ENCODE measurements at places on chromosomes 2 and 18.

- no peak for DNase-seq
These were observed 67.3 kb upstream of the SPATS2L start for GRCh38 chr2:200239216-200239615.

DNA sequence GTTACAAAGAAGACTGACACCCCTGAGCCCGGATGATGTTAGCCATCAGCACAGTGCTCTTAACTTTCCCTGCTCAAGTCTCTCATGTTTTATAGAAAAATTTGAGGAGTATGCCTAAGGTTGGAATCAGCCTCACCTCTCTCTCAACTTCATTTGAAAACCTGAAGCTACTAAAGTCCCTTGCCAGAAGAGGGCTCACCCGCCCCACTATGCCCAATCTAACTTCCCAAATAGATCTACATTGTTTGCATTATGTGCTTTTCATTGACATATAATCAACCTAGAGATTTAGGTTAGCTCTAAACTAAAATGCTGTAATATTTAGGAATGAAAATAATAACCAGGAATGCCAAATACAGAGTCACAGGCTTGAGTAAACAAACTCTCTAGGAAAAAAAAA is 305.4 kb downstream of the NCKAP5 start:
- DNase-seq = no peak

DNA sequence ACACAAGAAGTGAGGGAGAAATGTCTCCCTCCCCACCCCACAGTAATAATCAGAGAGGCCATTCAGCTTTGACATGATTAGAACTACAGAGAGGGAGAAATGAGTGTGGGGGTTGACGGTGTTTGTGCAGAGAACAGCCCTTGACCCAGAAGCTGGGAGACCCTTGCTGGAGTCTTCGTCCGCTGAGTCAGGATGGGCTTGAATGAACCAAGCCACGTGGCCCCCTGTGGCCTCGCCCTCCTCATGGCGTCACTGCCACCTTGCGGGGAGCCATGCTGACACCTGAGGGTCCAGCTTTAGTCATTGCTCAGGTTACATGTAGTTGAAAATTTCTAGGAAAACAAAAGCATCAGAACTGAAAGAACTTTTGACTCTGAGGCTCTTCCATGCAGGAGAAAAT is 101.2 kb downstream of the DGKD start:
- DNase-seq = no peak

DNA sequence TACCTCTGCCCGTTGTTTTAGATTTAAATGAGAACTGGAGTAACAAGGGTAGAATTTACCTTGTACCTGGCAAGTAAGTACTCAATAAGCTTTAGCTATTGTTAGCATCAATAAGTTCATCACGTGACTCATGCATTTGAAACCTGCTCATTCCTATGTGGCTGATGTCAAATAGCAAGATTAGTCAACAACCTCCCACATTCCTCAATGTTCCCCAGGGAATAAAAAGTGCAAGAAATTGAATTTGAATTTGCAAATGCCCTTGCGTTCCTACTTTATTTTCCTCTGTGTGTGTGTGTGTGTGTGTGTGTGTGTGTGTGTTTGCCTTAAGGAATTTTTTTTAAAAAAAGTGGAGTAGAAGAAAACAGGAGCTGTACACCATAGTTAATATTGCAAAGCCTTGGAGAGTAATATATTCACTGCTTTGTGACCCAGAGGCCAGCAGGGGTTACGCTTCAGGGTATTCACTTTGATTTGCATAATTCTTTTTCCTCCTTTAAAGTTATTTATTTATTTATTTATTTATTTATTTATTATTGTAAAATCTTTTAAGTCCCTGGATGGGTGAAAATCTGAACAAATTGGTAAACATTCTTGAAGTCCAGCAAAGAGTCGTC is 43.9 kb upstream of the DNAH7 start:
- DNase-seq = no peak

DNA sequence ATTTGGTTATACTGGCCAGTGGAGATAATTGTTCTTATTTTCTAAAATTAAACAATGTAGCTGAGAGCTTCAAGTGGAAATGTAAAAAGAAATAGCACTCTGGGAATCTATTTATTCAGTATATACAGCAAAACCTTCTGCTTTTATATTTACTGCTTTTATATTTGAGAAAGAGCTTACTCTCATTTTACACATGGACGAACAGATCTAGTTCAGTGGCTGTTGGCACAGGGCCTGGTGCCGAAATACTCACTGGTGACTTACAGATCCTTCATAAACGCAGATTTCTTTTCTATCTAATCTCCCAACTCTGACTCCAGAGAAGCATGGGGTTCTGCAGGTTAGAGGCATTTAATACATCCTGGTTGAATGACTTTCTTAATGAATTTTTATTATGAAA is 266.2 kb downstream of the ASXL3 start:
- no peak for DNase-seq

DNA sequence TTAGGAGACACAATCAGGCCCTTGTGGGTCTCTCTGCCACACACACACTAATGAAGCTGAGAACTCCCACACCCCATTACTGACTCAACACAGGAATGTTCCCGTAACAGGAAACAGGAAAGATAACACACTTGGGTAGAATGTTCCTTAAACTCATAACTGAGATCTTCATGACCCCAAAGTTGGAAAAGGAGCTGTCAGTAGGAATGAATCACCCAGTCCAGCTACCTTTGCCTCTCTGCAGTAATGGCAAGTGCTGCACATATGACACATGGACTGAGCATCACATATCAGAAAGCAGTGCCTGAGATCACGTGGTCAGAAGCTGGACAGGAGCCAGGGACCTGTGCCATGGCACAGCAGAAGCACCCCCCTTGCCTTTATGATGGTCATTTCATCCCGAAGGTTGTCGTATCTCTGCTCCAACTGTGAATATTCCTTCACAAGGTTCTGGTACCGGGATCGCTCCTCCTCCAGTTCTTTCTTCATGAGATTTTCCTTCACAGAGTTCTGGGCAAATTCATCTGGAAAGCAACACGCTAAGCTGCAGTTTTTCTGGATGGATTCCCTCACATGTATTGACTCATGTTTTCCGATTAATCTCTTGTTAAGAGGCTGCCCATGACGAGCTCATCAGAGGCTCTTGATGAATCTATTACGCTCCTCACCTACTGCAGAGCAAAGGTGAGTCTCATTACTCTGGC is 65.4 kb upstream of the ACAA2 start:
- DNase-seq = no peak

- DNase-seq = no peak
These were observed 961.5 kb upstream of the ZEB2 start for GRCh38 chr2:145481334-145481922.

DNA sequence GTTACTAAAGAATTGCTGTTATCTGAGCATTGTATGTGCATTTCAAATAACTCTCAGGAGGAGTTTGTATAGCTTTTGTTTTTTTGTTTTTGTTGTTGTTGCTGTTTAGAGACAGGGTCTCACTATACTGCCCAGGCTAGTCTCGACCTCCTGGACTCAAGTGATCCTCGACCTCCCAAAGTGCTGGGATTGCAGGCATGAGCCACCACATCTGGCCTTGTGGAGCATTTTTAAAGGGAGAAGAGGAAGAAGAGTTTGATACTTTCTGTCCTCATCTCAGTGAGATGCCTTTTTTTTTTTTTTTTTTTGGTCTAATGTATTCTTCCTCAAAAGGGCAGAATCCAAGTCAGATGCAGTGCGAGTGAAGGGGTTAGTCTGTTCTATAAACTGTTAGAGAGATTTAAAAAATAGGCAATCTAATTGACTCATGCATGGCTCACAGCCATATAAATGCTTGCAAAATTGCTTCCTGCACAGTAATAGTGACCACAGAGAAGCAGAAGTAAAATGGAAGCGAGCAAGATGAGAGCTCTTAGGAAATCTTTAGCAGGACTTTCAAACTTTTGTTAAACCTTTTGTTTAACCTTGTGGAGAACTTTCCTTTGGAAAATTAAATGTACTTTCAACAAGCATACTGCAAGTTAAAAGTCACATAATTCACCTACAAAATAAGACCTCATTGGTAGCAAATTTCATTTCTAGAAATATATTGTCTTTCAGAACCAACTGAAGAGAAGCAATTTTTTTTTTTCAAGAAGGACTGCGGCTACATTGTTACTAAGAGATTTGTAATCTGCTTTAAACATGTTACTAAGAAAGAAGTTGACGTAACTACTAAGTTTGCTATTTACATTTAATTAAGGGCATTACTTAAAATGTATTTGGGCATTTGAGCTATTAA is 52.3 kb upstream of the ROCK1 start:
- no peak for DNase-seq

DNA sequence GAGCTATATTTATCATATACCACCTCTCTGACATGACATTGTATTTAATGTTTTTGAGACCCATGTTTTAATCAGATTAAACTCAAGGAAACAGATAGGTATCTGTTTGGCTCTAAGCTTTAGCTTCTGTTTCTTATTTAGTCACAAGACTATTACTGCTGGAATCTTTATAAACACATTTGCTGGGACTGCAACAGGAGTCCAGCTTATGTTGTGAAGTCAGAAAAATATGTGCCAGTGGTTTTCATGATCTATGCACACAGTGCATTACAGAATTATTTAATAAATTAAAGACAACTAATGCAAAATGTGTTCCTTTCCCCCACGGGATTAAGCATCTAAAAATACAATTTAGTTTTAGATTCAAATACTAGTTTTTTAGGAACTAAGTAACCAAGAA is 338.9 kb downstream of the ZEB2 start:
- DNase-seq = no peak

GRCh38 chr18:9928646-9929259 is 14.9 kb downstream of the VAPA start:
- no peak for DNase-seq

DNA sequence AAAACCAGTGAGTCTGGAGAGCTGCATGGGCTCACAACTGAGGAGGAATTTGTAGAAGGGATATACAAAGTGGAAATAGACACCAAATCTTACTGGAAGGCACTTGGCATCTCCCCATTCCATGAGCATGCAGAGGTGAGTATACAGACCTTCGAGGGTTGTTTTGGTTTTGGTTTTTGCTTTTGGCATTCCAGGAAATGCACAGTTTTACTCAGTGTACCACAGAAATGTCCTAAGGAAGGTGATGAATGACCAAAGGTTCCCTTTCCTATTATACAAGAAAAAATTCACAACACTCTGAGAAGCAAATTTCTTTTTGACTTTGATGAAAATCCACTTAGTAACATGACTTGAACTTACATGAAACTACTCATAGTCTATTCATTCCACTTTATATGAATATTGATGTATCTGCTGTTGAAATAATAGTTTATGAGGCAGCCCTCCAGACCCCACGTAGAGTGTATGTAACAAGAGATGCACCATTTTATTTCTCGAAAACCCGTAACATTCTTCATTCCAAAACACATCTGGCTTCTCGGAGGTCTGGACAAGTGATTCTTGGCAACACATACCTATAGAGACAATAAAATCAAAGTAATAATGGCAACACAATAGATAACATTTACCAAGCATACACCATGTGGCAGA is 3.6 kb downstream of the TTR start:
- no peak for DNase-seq

DNA sequence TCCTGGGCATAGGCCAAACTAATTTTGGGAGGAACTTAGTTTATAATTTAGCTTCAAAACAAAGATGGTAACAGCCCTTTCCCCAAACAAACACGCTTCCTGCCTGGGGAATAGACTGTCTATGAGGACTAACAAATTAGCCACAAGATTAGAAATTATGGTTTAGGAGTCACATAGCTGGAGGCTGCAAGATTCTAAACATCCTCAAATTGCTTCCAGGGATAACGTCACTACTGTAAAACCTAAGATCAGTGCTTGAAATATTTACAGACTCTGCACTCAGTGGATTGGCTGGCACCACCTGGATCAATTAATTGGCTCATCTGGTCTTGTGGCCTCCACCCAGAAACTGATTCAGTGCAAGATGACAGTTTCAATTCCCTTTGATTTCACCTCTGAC is 118.0 kb upstream of the TACR1 start:
- no peak for DNase-seq

DNA sequence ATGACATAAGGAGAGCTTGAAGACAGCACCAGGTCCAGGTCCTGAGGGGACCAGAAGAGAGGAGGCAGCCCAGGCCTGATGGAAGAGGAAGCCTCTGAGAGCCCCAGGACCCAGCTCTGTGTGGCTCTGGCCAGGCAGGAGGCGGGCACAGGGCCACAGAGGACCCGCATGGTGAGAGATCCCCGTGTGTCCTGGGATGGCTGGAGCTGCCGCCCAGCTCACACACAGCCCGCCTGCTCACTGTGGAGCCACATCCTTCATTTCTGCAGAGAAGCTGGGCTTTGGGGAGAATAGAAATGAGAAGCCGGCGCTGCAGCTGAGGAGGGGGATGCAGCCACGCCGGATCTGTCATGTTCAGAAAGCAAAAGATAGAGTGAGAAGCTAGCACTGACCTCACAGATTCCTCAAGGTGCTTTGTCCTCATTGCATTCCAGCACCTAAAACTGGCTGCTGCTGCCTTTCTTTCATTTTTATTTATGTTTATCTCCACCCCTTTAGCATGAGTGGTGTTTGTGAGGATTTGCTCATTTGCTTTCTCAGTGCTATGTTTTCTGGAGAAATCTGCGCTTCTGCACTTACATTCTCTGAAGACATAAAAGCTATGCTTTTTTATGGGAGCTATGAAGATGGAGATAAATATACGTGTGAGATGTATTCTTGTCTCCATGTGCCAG is 307.6 kb upstream of the MYT1L start:
- no peak for DNase-seq

DNA sequence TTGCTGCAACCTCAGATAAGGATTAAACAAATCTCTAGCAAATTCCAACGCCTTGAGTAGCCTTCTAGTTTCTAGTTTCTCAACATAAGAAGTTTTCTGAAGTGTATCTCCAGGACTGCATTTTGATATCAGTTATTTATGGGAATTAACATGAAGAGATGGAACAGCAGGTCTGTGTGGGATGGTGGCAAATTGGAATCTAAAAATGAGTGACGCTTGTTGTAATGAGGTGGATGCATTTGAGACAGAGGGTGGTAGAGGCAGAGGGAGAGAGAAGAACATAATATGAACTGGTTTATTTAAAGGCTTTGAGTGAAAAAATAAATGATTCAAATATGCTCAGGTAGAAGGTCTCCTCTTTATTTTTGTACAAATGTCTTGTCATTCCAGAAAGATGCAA is 446.8 kb upstream of the GCFC2 start:
- no peak for DNase-seq

DNA sequence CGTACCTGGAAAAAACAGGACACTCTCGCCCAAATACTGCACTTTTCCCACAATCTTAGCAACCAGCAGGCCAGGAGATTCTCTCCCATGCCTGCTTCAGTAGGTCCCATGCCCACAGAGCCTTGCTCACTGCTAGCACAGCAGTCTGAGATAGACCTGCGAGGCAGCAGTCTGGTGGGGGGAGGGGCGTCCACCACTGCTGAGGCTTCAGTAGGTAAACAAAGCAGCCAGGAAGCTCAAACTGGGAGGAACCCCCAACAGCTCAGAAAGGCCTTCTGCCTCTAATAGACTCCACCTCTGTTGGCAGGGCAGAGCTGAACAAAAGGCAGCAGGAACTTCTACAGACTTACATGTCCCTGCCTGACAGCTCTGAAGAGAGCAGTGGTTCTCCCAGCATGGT is 1202.8 kb upstream of the ACVR2A start:
- DNase-seq = no peak

DNA sequence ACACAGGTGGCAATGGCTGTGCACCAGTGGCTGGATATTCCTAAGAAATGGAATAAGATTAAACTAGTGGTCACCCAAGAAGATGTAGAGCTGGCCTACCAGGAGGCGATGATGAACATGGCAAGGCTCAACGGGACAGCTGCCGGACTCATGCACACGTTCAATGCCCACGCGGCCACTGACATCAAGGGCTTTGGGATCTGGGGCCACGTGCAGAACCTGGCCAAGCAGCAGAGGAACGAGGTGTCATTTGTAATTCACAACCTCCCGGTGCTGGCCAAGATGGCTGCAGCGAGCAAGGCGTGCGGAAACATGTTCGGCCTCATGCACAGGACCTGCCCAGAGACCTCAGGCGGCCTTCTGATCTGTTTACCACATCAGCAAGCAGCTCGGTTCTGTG is 190.8 kb downstream of the FTCDNL1 start:
- DNase-seq = no peak

Data from stimulated activated CD8-positive, alpha-beta memory T cell treated with anti-CD3 and anti-CD28 coated beads, Interleukin-7, amount 100 ng/mL, for 1 hour (primary cell).